ENCODE measurements at places on chromosomes 2 and 18.
A peak's percentile ranks its signal among the peaks of the same experiment; 100 is the strongest.

DNA sequence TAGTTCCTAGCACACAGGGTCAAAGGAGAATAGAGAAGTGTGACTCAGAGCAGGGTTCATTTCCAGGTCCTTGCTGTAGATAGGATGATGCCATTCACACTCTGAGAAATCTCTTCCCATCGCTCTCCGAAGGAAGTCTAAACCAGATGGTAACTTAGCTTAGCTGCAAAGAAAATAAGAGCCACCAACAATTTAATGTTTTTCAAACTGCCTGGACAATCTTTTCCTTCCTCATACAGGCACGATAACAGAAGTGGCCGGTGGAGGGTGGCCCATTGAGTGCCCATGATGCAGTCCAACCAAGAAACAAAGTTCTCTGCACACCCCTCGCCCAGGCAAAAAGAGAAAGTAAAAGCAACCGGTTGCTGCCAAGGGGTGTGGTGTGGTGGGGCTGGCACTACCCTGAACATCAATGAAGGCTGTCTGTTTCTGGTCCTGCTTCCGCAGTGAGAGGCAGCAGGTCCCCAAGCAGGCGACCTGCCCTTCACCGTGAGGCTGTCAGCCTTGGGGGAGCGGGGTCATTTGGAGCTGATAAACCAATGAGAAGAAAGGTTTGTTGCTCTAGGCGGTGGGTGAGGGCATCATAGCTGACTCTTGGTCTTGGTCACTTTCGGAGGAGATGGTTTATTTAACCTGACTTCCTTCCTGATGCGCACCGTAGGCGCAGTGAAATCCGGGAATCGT is 105.6 kb upstream of the CD302 start:
- DNase-seq, result no peak

DNA sequence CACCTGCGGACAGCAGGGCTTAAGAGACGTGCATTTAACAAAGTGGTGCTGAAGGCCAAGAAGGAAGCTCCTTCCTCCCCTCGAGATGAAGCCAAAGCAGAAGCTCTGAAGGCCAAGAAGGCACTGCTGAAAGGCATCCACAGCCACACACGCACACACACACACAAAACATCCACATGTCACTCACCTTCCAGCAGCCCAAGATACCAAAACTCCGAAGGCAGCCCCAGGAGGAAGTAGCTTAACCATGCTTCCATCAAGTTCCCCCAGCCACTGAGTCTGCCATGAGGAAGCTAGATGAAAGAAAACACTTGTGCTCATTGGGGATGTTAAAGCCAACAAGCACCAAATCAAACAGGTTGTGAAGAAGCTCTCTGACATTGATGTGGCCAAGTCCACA is 175.7 kb upstream of the POU3F3 start:
- DNase-seq, result no peak

DNA sequence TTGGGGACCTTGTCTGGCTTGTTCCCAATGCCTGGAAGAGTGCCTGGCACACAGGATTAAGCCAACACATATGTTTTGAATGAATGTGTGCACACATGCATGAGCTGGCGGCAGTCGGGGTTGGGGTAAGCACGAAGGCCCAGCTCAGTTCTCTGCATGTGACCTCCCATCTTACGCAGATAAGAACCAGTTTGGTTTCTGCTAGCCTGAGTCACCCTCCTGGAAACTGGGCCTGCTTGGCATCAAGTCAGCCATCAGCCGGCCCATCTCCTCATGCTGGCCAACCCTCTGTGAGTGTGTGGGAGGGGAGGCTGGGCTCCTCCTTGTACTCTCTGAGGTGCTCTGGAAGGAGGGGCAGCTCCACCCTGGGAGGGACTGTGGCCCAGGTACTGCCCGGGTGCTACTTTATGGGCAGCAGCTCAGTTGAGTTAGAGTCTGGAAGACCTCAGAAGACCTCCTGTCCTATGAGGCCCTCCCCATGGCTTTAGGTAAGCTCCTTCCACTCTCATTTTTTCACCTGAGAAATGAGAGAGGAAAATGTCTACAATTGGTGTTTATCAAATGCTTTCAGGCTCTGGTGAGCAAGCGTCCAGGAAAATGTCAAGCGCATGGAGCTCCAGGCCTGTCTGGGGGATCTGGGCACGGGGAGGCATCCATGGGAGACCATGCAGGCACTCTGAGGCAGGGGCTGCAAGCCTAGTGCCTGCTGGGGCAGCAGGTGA is 9.7 kb upstream of the IL1RN start:
- DNase-seq, result no peak

- DNase-seq, result no peak
These were observed 14.0 kb downstream of the FTCDNL1 start for GRCh38 chr2:199836943-199837342.

- no peak for DNase-seq
These were observed 314.8 kb downstream of the CDH2 start for GRCh38 chr18:27862041-27862682.

- DNase-seq, result no peak
These were observed 200.2 kb downstream of the OSR1 start for GRCh38 chr2:19158211-19158610.

GRCh38 chr2:229409751-229410181 is 138.7 kb upstream of the PID1 start:
- DNase-seq, result peak; percentile 86

DNA sequence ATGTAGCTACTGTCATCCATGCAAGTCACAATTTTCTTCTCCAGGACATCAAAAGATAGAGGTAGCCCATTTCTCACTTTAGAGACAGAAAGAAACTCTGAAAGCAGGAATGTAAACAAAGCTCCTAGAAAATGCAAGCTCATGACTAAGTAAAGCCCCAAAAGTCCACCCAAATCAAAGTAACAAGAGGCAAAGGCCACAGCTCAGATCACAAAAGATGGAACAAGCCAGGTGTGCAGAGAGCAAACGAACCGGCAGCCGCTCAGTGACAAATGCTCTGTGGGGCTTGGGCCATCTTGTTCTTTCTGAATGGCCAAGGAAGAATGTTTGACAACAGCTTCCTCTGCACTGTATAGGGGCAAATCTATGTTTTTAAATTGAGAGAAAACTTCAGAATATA is 201.0 kb downstream of the CYRIA start:
- no peak for DNase-seq

DNA sequence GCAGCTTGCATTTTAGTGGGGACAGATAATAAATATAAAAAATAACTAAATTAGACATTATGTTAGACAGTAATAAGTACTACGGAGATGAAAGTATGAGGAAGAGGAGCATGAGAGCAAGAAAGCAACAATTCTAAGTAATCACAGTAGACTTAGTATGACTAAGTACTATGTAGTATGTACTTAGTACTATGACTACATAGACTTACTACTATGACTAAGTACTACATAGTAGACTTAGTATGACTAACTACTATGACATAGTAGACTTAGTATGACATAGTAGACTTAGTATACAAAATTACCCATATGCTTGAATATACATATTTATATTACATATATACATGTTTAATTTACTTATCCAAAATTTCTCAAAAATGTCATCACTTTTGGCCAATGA is 29.3 kb downstream of the CDH20 start:
- DNase-seq, result no peak

DNA sequence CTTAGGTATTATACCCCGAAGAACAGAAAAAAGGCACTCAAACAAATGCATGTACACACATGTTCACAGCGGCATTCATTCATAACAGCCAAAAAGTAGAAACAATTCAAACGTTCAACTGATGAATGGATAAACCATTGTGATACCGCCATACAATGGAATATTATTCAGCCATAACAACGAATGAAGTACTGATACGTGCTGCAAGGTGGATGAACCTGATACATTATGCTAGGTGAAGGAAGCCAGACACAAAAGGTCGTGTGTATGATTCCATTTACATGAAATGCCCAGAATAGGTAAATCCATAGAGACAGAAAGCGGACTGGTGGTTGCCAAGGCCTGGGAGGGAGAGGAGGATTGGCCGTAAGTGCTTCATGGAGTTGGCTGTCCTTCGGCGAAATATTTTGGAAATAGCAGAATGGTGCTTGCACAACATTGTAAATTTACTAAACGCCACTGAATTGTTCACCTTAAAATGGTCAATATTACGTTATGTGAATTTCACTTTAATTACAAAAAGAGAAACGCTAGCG is 750 bp upstream of the RMP24 start:
- no peak for DNase-seq

DNA sequence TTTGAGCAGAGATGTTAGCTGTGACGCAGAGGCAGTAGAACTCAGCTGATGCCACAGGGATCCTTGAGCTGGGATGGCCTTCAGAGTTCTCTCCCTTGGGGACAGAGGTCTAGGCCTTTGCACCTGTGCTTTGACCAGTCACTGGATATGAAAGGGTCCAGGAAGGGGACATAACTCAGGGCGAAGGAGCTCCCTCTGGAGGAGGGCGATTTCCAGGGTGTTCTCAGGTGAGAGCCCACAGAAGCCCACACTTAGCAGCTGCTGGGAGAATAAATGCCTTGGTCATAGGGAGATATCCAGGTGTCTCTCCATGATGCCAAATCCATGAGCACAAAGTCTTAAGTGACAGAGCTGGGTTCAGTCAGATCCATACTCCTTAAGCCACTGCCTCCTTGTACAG is 369.2 kb downstream of the NYAP2 start:
- DNase-seq, result no peak

DNA sequence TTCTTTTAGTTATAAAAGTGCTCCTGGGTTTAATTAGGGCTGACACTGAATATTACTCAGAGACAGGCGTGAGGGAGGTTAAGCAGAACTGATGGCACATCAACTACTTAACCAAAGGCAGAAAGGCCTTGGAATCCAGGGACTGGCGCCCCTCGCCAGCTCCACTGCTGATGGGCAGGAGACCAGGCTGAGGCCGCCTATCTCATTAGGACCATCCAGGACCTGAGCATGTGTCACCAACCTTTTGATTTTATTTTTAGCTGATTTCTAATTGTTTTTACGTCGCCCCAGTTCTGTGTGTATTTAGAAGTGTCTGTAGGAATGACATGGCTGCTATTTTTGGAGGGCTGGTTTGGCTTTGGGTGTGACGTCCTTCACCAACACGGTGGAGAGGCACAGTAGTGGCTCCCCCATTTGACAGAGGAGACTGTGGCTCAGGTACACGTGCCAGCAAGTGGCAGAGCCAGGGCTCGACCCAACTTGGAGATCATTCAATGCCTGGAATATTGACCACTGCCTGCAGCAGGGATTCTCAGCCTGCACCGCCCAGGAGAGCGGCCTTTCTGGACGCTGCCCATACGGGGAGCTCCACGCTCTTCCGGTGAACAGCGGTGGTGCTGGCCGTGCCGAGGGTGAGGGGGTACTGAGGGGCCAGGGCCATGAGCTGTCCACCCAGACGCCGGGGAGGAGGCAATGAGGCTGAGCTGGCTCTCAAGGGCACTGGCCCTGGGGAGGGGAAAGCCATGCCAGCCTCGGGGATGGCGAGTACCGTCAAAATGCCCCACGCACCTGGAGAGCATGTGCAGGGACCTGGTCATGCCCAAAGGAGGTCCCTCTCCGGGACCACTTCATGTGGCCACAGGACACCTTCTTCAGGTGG is 205.7 kb downstream of the ASB1 start:
- no peak for DNase-seq

GRCh38 chr18:8758466-8758865 is 53.1 kb downstream of the MTCL1 start:
- no peak for DNase-seq

- DNase-seq, result no peak
These were observed 25.5 kb upstream of the ALMS1 start for GRCh38 chr2:73359915-73360697.

GRCh38 chr2:68770271-68771111 is 35.9 kb downstream of the ARHGAP25 start:
- no peak for DNase-seq

- DNase-seq, result no peak
These were observed 19.4 kb downstream of the TLK1 start for GRCh38 chr2:171141320-171141719.

Measured in HCEC 1CT (cell line).